ENCODE measurements at places on chromosomes 5 and 9.

DNA sequence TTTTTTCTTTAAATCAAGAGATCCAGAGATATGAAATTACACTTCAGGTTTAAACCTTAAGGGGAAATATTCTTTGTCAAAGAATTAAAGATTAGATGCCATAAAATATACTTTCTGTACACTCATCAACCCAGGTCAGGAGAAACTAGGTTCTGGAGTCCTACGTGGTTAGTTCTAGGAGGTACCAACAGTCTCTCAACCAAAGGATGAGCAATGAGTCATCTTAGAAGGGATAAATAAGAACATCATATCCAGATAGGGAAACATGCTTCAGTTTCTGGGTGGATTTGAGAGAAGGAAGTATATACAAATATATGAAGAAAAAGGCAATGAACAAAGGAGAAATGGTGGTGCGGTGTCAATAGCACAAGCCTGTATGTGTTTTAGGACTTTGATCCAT lies 98.2 kb downstream of the CSNK1G3 start:
- no peak for DNase-seq

GRCh38 chr5:35198075-35198474 lies 32.2 kb downstream of the PRLR start:
- DNase-seq: no peak

DNA sequence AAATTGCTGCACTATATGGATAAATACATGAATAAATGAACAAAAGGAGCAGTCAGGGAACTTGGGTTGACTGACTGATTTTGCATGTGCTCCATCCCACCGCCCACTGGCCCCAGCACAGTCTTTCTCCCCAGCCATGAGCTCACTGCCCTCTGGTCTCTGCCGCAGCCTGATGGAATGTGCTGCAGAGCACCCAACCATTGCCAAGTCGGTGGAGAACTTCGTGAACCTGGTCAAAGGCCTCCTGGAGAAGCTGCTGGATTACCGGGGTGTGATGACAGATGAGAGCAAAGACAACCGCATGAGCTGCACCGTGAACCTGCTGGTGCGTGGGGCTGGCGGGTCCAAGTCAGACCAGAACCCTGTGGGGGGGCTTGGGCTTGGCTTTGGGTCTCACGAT lies 53.9 kb upstream of the INSYN2B start:
- DNase-seq: no peak

- no peak for DNase-seq
Measured at GRCh38 chr5:61631438-61631941, 299.4 kb downstream of the ZSWIM6 start.

DNA sequence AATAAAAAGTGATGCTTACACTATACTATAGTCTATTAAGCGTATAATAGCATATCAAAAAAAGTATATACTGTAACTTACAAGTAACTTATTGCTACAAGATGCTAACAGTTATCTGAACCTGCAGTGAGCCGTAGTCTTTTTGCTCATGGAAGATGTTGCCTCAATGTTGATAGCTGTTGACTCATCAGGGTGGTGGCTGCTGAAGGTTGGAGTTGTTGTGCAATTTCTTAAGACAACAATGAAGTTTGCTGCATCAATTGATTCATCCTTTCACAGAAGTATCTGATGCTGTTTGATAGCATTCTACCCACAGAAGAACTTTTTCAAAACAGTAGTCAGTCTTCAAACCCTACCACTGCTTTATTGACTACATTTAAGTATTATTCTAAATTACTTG lies 7.8 kb upstream of the C9orf40 start:
- DNase-seq: no peak

DNA sequence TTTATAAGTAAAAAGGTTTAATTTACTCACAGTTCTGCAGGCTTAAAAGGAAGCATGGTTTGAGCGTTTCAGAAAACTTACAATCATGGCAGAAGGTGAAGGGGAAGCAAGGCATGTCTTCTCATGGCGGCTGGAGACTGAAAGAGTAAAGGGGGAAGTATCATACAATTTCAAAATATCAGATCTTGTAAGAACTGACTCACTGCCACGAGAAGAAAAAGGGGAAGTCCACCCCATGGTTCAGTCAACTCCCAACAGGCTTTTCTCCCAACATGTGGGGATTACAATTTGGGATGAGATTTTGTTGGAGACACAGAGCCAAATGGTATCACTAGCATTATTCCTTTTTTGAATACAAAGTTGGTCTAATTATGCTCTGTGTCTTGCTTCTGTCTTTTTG lies 627.9 kb upstream of the ST8SIA4 start:
- DNase-seq: no peak

DNA sequence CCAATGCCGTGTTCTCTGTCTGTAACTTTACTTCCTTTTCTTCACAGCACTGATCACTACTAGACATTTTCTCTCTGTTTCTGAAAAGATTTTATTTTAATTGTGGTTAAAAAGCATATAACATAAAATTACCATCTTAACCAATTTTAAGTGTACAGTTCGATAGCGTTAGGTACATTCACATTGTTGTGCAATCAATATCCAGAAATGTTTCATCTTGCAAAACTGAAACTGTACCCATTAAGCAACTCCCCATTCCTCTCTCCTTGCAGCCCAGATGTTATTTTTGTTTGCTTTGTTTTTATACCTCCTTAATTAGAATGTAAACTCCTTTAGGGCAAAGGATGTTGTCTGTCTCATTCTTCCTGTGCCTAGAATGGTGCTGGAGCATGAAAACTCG lies 47.5 kb downstream of the COL27A1 start:
- no peak for DNase-seq

DNA sequence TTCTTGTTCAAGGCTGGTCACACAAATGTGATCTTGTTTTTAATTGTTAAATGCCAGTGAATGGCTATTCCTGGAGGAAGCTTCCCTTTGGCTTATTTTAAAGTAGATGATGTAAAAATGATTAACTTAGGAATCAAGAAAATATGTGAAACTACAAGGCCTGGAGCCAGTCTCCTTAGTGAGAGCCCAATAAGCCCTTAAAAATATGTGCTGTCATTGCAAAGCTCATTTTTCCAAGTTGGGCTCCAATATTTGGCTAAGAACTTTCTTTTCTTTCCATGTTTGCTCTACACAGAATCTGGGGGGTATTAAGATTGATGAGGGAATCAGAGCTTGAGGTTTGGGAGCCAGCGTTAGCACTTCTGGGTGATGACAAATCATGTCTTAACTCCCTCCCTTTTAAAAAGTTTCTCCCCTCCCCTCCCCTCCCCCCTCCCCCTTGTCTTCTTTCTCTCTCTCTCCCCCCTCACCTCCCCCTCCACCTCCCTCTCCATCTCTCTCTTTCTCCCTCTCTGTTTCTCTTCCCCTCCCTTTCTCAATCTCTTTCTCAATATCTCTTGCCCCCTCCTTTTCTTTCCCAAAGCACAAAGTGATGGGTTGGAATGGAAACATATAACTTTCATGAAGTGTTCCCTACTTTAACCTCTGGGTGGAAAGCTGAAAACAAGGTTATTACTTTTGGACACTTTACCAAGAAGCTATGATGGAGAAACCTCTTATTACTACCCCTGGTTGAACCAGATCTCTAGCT lies 86.0 kb downstream of the FBXL7 start:
- no peak for DNase-seq

GRCh38 chr5:36383942-36384341 lies 82.2 kb upstream of the RANBP3L start:
- DNase-seq: no peak

- DNase-seq: no peak
Measured at GRCh38 chr5:173825215-173825865, 62.8 kb upstream of the CPEB4 start.

GRCh38 chr9:27924502-27924901 lies 351.2 kb upstream of the C9orf72 start:
- no peak for DNase-seq

DNA sequence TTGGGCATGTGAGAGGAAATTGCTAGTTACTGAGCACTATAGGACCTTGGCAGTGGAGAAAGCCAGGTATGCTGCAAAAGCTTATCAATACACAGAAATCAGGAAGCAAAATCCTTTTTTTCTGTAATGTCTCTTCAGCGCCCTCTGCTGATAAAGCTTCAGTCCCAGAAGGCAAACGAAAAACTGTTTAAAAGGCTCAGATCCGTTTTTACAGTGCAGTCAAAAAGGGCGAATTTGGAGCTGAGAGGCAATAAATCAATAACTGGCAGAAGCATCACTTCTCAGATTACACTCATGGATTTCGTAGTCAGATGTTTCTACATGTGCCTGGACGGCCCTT lies 1.1 kb upstream of the MAN2A1 start:
- DNase-seq: no peak

- no peak for DNase-seq
Measured at GRCh38 chr5:36792560-36793180, 83.9 kb upstream of the NIPBL start.

- DNase-seq: no peak
Measured at GRCh38 chr9:136945333-136946227, 537 bp downstream of the C8G start.

DNA sequence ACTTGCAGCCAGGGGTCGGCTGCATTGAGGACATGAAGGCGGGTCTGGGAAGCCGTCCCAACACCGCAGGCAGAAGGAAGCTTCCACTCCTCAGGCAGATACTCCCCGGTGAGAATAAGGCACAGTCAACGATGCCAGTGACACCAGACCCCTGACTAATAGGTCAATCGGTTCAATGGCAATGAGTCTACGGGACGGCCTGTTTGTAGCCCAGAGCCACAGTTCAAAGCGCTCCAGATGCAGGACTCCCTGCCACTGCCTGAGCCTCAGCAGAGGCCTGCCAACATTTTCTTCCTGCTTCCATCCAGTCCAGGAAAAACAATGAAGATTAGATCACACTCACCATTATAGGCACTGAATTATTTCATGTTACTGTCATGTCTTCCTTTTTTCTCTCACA lies 84.5 kb upstream of the SIMC1 start:
- no peak for DNase-seq

DNA sequence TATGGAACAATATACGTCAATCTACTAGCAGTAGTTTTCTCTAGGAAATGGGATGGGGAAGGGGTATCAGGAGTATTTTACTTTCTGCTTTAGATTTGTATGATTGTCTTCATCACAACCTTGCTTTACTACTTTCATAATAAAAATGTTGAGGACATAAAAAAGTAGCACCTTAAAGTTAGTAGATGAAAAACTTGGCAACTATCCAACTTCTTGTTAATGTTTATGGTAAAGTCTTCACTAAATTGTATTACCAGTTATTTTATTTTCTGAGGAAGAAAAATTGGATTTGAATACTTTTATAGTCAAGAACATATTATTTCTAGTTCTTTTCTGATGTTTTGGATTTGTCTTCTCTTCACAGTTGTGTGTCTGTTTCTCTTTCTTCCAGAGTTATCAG lies 372.1 kb downstream of the ARRDC3 start:
- no peak for DNase-seq

DNA sequence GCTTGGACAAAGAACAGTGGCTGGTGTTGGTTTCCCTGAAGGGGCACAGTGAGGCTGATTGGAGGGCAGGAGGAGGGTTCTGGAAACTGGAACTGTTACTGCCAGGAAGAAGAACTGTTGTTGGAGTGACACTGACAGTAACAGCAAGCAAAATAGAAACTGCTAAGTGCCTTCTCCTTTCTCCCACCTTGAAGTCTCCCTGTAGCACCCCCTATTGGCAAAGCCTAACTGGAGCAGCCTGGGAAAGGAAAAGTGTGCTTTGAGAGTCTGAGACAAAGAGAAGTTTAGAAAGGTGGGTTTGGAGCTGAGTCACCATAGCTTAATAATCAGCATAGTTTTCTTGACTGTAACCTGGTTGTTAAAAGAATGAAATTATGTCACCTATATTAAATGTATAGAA lies 2.5 kb upstream of the TMEM174 start:
- no peak for DNase-seq

GRCh38 chr9:135442075-135442474 lies 37.5 kb upstream of the PPP1R26 start:
- no peak for DNase-seq

DNA sequence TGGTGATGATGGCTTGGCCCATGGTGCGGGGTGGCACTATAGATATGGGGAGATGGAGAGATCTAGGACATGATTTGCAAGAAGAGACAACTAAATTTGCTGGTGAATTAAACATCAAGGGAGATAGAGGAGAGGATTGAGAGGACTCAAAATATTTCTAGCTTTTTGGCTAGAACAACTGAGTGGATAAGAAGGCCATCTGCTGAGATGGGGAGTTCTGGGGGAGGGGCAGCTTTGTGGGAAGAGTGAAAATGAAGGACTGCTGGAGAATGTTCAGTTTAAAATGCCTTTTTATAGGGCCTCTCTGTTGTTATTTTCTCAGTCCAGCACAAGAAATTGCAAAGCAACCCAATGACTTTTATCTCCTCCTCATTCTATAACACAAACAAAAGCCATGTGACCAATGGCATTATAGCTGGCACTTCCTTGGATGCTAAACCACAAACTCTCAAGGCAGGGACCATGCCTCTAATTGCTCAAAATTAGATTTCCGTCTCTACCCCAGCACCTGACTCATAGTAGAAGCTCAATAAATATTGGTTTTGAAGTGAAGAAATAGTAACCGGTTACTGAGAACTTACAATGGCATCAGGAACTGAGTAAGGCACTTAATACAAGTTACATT lies 29.8 kb downstream of the JAKMIP2 start:
- DNase-seq: no peak

GRCh38 chr9:88173378-88173999 lies 35.2 kb upstream of the SPATA31C2 start:
- DNase-seq: peak; percentile 33

DNA sequence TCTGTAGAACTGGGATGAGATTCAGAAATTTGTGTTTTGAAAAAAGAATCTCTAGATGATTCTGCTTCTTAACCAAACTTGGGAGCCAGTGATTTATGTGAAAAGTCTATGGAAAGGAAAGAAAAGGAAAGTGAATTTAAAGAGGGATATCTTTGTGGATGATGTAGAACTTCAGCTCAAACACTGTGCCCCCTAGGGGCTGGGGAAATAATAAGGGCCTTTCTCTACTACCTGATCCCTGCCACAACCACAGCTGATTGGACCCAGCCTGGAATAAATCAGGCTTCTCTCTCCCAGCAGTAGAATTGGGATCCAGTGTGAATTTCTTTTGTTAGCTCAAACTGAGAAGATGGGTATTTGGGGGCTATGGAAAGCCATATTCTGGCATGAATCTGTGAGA lies 155.0 kb downstream of the PRELID2 start:
- no peak for DNase-seq

- no peak for DNase-seq
Measured at GRCh38 chr5:10685115-10685521, 75.9 kb downstream of the DAP start.

- no peak for DNase-seq
Measured at GRCh38 chr5:39598661-39599248, 174.0 kb upstream of the DAB2 start.

GRCh38 chr9:89646189-89646939 lies 41.6 kb downstream of the GADD45G start:
- no peak for DNase-seq

Data from activated naive CD4-positive, alpha-beta T cell (primary cell).